ENCODE measurements at places on chromosomes 1 and 21.

DNA sequence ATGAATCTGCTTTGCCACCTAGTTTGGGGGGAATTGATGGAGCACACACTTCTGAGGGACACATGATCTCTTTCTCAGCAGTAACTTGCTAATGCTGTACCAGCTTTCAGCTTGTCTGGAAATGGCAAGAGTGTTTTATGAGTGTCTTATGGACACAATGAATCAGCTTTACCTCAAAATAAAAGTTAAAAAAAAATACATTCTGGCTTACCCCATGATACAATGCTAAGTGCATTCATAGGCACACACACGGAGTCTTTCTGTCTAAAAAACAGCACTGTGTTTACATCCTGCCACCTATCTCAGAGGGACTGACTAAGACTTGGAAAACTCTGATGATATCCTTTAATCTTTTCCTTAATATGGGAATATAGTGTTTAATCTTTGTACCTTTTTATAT lies 455.5 kb upstream of the ADAMTS5 start:
- no peak for DNase-seq

DNA sequence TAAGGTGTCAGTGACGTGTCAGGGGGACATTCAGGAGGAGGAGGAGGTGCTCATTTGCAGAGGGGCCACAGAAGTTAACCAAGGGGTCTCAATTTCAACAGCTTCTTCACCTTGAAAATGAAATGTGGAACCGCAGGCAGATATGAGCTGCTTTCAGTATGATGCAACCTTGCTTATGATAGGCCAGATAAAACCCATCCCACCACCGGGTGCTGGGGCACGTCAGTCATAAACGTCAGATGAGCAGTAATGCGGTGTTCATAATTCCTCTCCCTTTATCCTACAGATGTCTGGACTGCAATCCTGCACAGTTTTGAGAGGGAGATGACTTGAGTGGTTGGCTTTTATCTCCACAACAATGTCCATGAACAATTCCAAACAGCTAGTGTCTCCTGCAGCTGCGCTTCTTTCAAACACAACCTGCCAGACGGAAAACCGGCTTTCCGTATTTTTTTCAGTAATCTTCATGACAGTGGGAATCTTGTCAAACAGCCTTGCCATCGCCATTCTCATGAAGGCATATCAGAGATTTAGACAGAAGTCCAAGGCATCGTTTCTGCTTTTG lies 1.7 kb downstream of the PTGFR start:
- DNase-seq, result no peak

DNA sequence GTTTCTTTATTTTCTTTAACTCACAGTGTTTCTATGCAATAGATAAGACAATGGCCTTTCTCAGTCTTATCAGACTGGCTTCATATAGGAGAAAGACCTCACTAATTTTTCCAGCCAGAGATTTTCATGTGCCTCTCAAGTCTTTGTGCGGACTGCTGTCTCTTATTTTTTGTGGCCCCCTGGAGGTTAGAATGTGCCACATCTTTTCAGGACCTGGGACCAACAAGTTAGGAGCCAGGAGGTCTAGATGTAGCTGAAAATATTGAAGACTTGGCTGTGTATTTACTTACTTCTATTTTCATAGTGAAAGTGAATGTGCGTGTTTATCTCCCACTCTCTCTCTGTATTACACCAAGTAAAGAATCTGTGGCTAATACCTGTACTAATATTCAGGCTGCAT lies 42.1 kb upstream of the CFHR3 start:
- no peak for DNase-seq

- no peak for DNase-seq
Measured at GRCh38 chr1:16191309-16191708, 21.1 kb downstream of the ARHGEF19 start.

DNA sequence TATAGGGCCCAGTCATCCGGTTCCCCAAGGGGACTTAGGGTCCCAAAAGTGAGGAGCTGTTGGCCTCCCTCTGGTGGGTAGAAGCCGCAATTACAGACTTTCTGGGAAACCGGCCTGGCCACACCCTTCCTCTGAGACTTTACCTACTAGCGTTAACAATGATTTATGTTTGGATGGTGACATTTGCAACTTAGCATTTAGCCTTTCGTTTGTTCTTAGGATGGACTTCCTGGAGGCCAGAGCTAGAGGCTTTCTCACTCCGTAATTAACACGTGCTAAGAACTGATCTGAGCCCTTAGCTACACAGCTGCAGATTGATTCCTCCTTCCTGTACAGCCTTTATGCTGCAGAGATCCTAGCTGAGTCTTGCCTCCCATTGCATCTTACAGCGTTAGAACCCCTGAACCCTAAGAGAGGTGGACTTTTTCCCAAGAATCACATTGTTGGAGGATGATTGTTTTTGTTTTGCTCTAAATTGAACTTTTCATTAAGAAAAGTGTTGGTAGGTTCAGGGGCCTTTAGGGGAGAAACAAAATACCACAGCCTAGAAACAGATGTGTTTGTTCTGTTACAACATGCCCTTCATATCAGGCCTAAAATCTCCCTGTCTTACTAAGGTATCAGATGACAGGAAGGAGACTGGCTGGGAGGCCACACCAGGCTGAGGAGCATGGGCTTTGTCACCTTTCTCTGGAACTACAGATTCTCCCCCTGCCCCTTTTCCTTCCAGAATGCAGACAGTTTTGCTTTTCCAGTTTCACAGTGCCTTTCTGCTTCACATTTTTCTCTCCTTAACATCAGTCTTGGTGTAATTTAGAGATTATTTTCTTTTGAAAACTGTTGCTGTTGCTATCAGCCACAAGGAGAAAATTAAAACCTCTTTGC lies 1.9 kb downstream of the S100A11 start:
- DNase-seq, result peak; percentile 56

GRCh38 chr1:147891088-147891487 lies 11.5 kb upstream of the GJA8 start:
- DNase-seq, result no peak

- no peak for DNase-seq
Measured at GRCh38 chr1:204868340-204868700, 2.3 kb upstream of the NFASC start.

- no peak for DNase-seq
Measured at GRCh38 chr1:50271968-50272578, 151.2 kb downstream of the DMRTA2 start.

GRCh38 chr1:27065999-27066630 lies 53.5 kb upstream of the TENT5B start:
- no peak for DNase-seq

DNA sequence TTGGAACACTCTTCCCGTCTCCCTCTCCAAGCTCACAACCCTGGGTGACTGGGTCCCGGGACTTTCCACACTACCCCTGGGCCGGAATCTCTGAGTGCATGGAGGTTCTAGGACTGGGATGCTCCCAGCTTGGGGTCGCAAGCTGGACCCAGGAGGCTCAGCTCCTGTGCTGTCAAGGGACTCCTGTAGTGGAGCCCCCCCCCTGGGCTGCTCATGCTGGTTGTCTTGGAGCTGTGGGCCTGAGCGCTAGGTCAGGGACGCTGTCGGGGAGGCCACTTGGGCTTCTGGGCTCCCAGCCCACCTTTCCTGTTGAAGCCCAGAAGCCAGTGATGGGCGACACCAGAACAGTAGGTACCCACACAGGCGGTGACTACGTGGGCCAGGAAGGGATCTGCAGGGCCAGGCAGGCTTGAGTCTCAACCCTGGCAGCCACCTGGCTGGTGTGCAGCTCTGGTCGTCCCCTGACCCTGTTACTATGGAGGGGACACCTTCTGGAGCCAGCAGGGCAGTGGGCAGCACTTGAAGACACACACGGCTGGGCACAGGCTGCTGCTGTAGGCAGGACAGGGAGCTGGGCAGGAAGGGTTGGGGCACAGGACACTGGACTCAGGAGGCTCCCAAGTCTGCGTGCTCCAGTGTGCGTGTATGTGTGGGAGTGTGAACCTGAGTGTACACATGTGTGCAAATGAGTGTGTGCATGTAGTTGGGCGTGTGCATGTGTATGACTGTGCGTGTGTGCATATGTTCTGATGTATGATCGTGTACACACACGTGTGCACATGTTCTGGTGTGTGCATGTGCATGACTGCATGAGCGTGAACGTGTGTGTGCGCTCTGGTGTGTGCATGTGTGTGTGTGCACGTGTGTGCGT lies 3.0 kb downstream of the MMEL1 start:
- DNase-seq, result no peak

GRCh38 chr1:2443277-2444137 lies 31.1 kb upstream of the PEX10 start:
- no peak for DNase-seq

GRCh38 chr1:169945181-169945580 lies 51.5 kb upstream of the SCYL3 start:
- no peak for DNase-seq

- peak; percentile 75 for DNase-seq
Measured at GRCh38 chr1:52702886-52703787, 5.0 kb upstream of the COA7 start.

- DNase-seq, result no peak
Measured at GRCh38 chr1:121458291-121459048, 273.7 kb downstream of the SRGAP2C start.
